ENCODE measurements at places on chromosomes 1 and 21.
A peak's percentile ranks its signal among the peaks of the same experiment; 100 is the strongest.

GRCh38 chr1:47859092-47859743 is 138.0 kb downstream of the TRABD2B start:
- DNase-seq, result no peak

- DNase-seq, result no peak
Measured at GRCh38 chr1:86380257-86380861, 15.8 kb downstream of the ODF2L start.

GRCh38 chr1:66452982-66453381 is 81.0 kb upstream of the SGIP1 start:
- no peak for DNase-seq

DNA sequence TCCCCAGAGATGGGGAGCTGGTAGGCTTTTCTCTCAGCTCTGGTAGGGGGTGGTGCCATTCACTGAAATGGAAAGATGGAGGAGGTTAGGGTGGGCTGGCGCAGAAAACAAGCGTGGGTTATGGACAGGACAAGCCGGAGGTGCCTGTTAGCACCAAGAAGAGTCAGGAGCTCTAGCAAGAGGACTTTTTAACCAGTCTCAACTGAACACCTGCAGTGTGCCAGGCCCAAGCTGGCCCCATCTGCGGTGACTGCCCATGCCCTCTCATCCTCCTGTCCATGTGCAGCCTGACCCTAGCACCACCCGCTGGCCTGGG is 254.4 kb downstream of the RHOU start:
- no peak for DNase-seq

- DNase-seq, result peak; percentile 56
Measured at GRCh38 chr1:234309598-234310459, 63.4 kb upstream of the COA6 start.

GRCh38 chr21:40339050-40339449 is 471.8 kb downstream of the PCP4 start:
- DNase-seq, result no peak

DNA sequence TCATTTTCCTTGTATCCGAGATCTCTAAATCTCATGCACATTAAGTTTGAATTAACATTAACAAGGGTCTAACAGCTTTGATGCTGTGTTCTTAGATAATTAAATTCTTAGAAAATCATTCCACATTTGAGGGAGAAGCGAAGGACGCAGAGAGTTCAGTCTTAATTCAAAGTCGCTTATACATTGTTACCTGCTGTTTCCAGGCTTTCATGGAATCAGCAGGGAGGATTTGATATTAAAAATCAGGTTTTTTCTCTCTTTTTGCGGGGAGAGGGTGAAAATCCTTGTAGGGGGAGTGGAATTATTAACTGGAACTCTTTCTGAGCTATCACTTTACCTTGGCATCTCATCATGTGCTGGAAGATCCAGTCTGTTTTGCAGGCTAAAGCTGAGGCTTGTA is 27.7 kb upstream of the DAB1 start:
- DNase-seq, result no peak

GRCh38 chr1:153945131-153945794 is 1.3 kb downstream of the DENND4B start:
- peak; percentile 40 for DNase-seq

- DNase-seq, result no peak
Measured at GRCh38 chr1:75745276-75745675, 20.8 kb downstream of the ACADM start.

DNA sequence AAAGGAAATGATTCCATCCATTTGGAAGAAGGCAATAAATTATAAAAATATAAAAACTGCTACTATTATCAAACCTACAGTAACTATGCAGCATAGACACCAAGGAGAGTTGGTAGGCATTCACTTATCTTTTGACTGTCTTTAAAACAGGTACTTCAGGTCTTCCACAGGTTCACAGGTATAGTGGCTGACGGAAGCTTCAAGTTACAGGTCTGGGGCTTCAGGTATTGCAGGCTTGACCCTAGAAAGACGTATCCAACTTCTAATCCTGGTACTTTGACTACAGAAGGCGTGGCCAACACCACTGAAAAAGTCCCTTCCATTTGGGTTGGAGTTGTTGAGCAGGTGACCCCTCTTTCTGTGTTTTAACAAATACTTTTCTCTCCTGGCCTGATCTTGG is 35.6 kb downstream of the YY1AP1 start:
- DNase-seq, result no peak

- peak; percentile 62 for DNase-seq
Measured at GRCh38 chr1:61082311-61083012, at the start of gene NFIA. NFIA (plus strand) TSS chr1:61082561.

GRCh38 chr1:209585672-209586071 is 2.2 kb downstream of the CAMK1G start:
- DNase-seq, result no peak

DNA sequence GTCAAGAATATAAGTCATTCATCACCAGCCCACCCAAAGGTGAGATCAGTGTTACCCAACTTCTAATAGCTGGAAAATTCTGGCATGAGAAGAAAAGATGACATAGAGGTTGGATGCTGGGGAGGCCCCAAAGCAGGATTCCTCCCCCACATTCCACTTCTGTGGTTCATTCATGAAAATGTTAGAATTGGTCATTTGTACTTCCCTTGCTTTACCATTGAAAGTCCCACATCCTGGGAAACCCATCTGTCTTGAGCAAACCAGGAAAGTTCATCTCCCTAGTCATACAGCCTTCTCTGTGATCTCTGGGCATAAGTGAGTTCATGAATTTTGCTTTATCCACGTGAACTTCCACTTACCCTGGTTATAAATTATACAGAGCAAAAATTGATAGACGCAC is 66.8 kb downstream of the SERINC2 start:
- DNase-seq, result no peak

GRCh38 chr1:32635508-32636277 is 14.7 kb downstream of the ZBTB8OS start:
- no peak for DNase-seq

GRCh38 chr1:40806731-40807695 is 23.4 kb downstream of the KCNQ4 start:
- no peak for DNase-seq

DNA sequence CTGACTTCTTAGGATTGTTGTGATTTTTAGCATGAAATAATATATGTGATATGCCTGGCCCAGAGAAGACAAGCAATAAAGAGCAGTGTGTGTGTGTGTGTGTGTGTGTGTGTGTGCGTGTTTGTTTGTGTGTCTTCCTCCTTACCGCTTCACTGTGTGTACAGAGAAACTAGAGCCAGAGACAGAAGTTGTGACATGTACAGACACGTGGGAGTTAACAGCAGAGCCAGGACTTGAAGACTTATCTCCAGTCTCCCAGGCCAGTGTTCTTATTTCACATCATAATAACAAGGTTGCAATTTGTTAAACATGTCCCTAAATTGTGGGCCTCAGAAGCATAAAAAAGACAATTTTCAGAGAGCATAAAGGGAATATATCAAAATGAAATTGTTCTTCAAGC is 192.0 kb upstream of the JUN start:
- DNase-seq, result no peak

DNA sequence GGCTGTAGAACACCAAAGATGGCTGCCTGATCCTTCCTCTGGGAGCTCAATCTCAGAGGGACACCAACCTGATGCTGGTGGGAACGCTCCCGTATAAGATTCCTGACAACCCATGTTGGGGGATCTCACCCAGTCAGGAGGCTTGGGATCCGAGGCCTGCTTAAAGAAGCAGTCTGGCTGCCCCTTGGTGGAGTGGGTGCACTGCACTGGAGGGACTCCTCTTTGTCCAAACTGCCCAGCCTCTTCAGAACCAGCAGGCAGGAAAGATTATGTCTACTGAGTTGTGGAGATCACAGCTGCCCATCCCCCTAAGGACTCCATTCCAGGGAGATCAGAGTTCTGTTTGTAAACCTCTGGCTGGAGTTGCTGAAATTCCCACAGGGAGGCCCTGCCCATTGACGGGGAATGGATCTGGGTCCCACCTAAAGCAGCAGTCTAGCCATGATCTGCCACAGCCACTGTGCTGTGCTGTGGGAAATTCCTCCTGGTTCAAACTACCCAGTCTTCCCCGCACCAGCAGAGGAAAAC is 23.0 kb downstream of the S100B start:
- no peak for DNase-seq

- no peak for DNase-seq
Measured at GRCh38 chr21:41189150-41189745, 21.3 kb downstream of the BACE2 start.

GRCh38 chr1:201925981-201926645 is 20.2 kb downstream of the LMOD1 start:
- no peak for DNase-seq

GRCh38 chr1:59908084-59908483 is 18.5 kb downstream of the CYP2J2 start:
- DNase-seq, result no peak

GRCh38 chr21:44400791-44401385 is 47.5 kb downstream of the TRPM2 start:
- no peak for DNase-seq

DNA sequence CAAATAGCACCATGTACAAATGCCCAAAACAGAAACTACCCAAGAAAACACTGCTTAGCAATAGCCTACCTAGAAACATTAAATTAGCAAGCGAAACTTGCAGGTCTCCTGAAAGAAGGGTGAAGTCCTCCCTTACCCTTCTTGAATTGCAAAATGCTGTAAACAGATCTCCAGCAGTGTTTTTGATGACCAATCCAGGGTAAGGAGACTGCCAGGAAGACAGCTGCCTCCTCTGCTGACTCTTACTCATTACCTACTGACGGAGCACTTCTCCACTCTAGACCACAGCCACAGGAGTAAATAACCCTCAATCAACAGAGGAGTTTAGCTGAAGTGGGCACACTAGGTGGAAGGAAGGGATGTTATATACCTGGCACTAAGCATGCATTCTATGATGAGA is 32.2 kb upstream of the GADD45A start:
- peak; percentile 27 for DNase-seq

DNA sequence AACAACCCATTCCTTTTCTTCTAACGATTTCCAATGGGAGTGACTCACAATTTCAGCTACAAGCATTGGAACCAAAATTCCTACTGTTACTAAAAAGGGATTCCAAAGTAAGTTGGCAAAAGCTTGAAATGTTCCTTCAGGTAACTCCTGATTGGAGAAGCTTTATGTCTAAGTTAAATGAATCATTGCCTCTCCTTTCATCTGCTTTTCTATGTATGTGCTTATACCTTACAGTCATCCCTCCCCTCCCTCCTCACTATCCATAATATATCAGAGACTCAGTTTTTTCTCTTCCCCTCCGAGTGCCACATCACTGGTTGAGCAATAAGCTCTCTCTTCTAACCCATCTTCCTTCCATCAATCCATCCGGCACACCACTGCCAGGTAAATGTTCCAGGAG is 86.8 kb downstream of the TIAM1 start:
- DNase-seq, result no peak

DNA sequence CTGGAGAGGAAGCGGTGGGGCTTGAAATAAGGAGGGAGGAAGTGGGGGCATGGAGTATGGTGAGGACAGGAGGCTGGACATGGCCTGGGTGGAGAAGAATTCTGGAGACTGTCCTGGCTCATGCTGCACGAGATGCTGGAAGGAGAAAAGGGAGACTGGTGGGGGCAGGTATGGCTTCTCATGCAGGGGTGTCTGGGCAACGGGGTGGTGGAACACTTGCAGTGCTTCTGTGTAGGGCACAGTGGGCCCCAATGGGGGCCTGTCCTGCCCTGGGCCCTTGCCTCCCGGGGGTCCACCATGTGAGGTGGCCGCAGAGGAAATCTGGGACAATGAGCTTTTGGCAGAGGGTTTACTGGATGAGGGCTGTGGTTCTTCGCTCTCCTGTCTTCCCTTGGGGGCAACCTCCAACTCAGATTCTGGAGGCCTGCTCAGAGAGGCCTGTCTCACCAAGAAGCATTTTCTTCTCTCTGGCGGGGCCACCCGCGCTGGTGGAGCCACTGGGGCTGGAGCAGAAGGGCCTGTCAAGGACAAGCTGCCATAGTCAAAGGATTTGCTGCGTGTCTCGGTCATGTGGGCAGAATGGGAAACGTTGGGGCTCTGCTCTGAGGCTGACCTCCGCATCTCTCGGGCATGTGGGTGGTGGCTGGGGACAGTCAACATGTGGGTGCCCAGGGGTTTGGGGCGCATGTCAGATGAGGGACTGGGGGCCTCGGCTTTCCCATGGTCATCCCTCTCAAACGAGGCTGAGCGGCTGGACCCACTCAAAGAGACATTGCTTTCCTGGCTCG is 96.9 kb upstream of the EDN2 start:
- no peak for DNase-seq

DNA sequence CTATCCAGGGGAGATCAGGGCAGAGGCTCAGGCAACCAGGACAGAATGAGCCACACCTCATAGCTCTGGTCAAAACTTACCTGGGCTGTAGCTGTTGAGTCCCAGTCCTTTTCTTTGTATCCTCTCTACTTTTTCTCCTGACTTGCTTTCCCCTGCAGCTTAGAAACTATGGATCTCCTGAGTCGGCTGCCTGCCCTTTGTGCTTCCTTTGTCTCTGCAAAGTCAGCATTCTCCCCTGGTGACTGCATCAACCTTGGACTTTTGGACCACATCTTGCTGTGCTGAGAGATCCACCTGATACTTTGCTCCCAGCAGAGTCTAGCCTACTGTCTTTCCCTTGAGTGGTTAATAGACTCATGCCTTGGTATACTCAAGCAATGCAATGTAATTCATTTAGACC is 353.3 kb downstream of the SIPA1L2 start:
- no peak for DNase-seq

DNA sequence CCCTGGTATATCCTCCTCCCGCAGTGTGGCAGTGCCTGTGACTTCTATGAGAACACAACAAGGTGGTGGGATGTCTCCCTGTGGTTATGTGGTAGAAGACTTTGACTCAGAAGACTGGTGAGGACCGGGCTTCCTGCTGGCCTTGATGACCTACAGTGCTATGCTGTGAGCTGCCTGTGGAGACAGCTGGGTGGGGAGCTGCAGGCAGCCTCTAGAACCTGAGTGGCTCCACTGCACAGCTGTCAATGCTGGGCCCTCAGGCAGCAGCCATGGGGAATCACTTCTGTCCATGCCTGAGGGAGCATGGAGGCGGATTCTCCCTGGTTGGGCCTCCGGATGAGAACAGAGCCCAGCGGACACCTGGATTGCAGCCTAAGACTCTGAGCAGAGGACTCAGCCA is 14.9 kb downstream of the SLC1A7 start:
- DNase-seq, result no peak

DNA sequence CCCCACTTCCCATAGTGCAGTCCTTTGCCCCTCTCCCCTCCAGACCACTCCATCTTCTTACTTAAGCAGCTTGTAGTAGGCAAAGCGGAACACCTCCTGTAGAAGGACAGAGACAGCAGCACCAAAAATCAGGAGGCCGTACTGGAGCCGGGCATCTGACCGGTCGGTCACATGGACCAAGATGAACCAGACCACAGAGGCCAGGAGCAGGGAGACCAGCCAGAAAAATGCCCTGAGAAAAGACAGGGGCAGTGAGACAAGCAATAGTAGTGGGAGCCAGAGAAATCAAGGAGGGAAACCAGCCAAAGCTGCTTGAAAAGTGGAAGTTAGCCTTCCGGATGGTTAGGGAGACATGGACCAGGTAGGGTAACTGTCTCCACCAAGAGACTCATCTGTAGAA is 920 bp downstream of the APH1A start:
- no peak for DNase-seq
